Stimulated activated naive B cell treated with anti-CD40 and anti-IgM and Interleukin-4, amounts not matched to agents 10 μg/mL and 1 μg/mL and 100 μg/mL, for 72 hours (primary cell): ENCODE measurements at places on chromosomes 5 and 9.

DNA sequence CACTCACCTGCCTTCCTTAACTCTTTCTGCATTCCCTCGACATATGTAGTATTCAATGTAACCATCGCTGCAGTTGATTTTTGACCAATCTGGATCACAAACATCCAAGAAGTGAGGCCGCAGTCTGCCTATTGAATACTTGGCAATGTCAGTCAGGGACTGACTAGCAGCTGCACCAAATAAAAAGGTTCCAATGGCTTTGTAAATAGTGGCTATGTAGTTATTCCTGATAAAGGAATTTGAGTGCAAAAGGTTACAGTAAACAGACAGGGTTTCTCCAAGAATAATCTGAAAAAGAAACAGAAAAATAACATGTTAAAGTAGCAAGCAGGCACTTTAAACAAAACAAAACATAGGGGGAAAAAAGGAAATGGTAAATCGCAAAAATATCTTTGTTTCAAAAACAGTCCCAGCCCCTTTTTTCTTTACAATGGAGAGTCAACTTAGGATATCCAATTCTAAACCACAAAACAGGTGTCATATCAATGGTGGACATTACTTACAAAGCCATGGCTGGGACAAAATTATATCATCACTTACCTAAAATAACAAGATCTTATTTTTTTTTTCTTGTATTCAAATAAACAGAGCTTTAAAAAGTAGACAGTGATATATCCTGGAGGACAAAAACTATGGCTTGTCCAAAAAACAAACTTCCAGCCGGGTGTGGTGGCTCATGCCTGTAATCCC is 66.8 kb downstream of the PLPP1 start:
- DNase-seq = no peak
- H3K4me1 ChIP-seq = no peaks in the 10 kb centered on the region
- H3K36me3 ChIP-seq = peaks cover 26% of the 10 kb centered on the region
- no peak overlapping the region for H3K27ac ChIP-seq

DNA sequence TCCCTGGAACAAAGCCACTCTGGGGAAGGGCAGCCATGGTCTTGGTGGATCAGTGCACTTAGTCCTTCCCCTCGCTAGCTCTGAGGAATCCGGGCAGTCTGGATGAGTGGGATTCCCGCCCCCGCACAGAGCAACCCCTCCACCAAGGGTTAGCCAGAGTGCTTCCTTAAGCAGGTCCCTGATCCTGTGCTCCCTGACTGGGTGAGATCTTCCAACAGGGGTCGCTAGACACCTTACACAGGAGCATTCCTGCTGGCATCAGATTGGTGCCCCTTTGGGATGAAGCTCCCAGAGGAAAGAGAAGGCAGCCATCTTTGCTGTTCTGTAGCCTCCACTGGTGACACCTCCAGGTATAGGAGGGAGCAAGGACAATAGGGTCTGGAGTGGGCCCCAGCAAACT is 228.8 kb downstream of the AP3B1 start:
- no peak overlapping the region for H3K27ac ChIP-seq
- no peak overlapping the region for H3K4me3 ChIP-seq
- H3K4me1 ChIP-seq = peaks cover 11% of the 10 kb centered on the region
- DNase-seq = no peak
- peaks cover 49% of the 10 kb centered on the region for H3K36me3 ChIP-seq
- H3K27me3 ChIP-seq = no peaks in the 10 kb centered on the region

DNA sequence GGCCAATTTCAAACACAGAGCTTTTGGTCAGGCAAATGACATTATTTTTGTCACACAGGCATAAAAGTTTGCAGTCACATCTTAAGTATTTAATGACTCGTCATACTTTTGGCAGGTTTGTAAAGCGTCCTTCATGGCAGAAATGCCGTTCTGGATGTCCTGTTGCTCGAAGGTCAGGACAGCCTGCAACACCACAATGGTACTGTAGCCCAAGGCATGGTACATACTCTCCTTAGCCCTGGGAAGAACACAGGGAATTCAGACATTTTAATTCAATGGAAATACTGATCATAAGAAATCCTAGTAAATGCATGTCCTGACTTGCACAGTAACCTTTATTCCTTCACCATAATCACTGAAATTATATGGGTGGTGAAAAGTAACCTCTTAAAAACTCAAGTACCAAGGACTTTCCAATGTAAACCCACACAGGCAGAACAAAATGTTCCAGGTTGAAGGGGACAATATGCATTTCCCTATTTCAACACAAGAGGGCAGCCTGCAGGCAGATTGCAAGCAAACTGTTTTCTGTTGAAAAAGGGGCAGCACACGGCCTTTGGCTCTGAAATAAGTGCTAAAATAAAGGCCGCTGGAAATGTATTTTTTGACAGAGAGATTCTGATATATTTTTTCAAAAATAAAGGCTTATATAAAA is 95.7 kb downstream of the TTC39B start:
- H3K27ac ChIP-seq = no peak overlapping the region
- peaks cover 7% of the 10 kb centered on the region for H3K36me3 ChIP-seq
- DNase-seq = peak; percentile 46
- no peaks in the 10 kb centered on the region for H3K27me3 ChIP-seq
- no peak overlapping the region for H3K4me3 ChIP-seq
- no peaks in the 10 kb centered on the region for H3K4me1 ChIP-seq

DNA sequence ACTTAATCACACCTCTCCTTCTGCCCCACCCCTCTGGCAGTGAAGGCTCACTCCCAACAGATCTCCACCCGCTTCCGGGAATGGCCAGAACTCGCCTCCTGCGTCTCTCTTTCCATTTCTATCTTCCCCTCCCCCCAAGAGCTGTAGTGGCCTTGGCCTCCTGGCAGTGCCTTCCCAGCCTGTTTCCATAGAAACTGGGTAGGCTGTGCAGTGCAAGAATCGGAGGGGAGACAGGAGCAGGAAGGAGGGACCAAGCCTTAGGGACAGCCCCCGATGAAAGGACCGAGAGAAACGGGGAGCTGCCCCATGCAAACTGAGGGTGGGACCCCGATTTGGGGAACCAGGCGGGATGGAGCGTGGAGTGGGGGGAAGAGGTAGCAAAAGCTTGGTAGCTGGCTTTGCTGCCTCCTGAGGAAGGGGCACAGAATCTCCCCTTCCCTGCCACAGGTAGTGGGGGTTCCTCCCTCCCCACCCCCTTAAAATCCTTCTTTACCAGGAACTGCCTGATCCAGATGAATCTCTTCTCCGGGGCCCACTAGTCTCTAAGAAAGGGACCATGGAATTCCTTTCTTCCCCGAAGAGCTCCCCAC is 4.5 kb upstream of the PCDH1 start:
- peaks cover 83% of the 10 kb centered on the region for H3K27me3 ChIP-seq
- H3K4me1 ChIP-seq = peaks cover 14% of the 10 kb centered on the region
- no peak overlapping the region for H3K4me3 ChIP-seq
- H3K36me3 ChIP-seq = no peaks in the 10 kb centered on the region

- DNase-seq = no peak
- no peaks in the 10 kb centered on the region for H3K27me3 ChIP-seq
- no peaks in the 10 kb centered on the region for H3K4me1 ChIP-seq
- H3K36me3 ChIP-seq = no peaks in the 10 kb centered on the region
- H3K4me3 ChIP-seq = no peak overlapping the region
These were observed 11.9 kb downstream of the SPINK6 start for GRCh38 chr5:148214665-148215185.

GRCh38 chr9:95057101-95057500 is 260.4 kb downstream of the FANCC start:
- H3K36me3 ChIP-seq = peaks cover 11% of the 10 kb centered on the region
- H3K4me3 ChIP-seq = no peak overlapping the region
- no peaks in the 10 kb centered on the region for H3K27me3 ChIP-seq
- DNase-seq = no peak

DNA sequence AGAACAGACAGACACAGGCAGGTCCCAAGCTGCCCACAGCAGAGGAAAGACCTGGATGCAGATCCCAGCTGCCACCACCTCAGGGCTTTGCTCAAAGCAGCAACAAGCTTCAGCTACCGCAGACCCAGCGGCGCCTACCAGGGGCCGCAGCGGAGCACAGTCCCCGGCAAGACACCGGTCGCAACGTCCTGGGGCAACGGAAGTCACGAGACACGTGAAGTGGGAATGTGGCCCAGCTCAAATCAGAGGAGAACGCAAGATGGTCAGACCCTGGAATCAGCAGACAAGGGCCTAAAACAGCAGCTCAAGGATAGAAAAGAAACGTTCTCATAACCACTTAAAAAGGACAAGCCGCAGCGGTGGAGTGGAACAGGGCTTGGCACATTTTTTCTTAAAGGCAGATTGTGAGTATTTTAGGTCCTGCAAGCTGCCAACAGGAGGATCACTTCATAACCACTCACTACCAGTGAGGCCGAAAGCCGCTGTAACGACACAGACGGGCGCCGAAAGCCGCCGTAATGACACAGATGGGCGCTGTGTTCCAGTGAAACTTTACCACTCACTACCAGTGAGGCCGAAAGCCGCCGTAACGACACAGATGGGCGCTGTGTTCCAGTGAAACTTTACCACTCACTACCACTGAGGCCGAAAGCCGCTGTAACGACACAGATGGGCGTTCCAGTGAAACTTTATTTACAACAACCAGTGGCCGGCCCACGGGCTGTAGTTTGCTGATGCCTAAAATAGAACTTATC is 21.7 kb downstream of the SLC9A3 start:
- H3K27ac ChIP-seq = no peak overlapping the region
- DNase-seq = no peak
- peaks cover 85% of the 10 kb centered on the region for H3K27me3 ChIP-seq
- H3K36me3 ChIP-seq = peaks cover 5% of the 10 kb centered on the region

GRCh38 chr9:5559659-5560058 is 49.3 kb downstream of the PDCD1LG2 start:
- H3K4me3 ChIP-seq = no peak overlapping the region
- H3K27ac ChIP-seq = no peak overlapping the region
- no peak for DNase-seq
- H3K36me3 ChIP-seq = peaks cover 2% of the 10 kb centered on the region
- H3K4me1 ChIP-seq = peaks cover 39% of the 10 kb centered on the region

- H3K27ac ChIP-seq = peak overlapping the region; percentile 89
- peak overlapping the region; percentile 76 for H3K4me3 ChIP-seq
- no peak for DNase-seq
These were observed 760 bp downstream of the NPR3 start for GRCh38 chr5:32711681-32712480.

DNA sequence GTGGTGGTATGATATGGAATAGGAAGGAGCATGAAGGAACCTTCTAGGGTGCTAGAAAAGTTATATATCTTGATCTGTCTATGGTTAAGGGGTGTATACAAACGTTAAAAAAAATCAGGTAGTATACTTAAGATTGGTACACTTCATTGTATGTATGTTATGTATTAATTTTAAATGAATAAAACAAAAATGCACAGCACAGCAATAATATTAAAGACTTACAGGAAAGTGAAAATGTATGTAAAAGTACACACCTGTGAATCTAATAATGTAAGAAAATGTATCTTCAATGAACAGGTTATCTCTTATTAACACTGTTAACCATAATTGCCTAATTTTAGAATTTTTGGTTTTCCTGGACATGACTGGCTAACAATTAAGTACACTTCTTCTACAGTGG is 77.2 kb downstream of the HMGCR start:
- H3K27ac ChIP-seq = no peak overlapping the region
- no peaks in the 10 kb centered on the region for H3K4me1 ChIP-seq
- peaks cover 32% of the 10 kb centered on the region for H3K36me3 ChIP-seq
- no peak for DNase-seq
